EH (cell line): ENCODE measurements at places on chromosomes 3 and 15.

DNA sequence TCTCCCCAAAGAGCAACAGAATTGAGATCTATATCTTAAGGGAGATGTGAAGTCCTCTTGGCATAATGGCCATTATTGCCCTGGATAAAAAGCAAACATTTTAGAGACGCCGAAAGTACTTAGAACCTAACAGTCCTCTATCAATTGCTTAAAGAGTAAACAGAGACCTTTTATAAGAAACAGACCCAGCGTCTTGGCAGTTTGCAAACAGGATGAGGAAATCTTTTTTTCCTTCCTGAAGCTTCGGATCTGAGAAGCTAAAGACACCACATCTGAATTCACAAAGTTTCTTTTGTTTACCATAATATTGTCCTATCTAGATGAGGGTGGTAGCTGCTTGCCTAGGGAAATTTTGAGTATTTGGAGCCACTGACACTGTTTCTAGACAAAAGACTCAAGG, 59.9 kb upstream of the LIMD1 start:
- DNase-seq = no peak

GRCh38 chr3:165805946-165806561, 31.2 kb downstream of the BCHE start:
- no peak for DNase-seq

DNA sequence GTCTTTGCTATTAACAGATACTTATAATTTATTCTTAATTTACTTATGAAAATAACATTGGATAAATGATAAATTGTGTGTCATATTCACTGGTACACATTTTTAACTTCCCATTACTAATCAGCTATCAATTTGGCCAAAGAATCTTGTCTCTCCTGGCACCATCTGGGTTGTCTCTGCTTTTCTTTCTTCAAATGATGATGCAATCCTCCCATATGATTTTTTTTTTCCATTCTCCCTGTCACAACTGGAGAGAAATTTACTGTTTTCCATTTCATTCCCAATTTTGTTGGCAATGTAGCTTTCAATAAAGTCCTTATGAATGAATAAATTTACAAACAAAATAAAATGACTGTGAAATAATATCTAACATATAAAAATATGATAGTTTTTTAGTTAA, 743.7 kb upstream of the EPHA6 start:
- DNase-seq = no peak

DNA sequence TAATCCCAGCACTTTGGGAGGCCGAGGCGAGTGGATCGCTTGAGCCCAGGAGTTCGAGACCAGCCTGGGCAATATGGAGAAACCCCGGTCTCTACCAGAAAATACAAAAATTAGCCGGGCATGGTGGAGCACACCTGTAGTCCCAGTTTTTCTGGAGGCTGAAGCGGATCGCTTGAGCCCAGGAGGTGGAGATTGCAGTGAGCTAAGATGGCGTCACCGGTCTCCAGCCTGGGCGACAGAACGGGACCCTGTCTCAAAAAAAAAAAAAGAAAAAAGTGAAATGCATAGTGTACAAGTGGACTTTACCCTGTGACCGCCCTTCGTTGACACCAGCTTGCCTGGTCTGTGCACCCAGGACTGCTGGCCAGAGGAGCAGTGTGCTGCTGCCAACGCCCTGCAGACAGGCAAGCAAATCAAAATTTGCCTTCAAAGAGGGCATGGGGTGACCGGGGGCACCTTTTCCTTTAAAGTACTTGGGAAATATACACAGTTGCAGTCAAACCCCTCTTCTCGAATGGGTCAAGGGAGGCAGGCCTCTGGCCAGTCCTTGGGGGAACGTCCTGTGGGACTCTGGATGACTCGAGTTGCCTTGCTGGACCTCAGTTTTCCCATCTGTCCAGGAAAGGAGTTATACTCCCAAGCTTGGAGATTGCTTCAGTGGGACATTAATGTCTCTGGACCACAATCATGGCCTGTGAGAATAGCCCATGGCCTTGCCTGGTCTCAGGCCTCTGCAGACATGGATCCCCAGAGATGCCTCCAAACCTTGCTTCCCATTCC, 1.0 kb downstream of the XYLB start:
- no peak for DNase-seq

- peak; percentile 66 for DNase-seq
Measured at GRCh38 chr3:187744169-187745151, 808 bp downstream of the BCL6 start.
